ENCODE measurements at places on chromosomes 7 and 10. TPM values are rescaled to one million over a fixed set of nuclear protein-coding genes. Genes with fewer than 3 reads are reported as not detected.

DNA sequence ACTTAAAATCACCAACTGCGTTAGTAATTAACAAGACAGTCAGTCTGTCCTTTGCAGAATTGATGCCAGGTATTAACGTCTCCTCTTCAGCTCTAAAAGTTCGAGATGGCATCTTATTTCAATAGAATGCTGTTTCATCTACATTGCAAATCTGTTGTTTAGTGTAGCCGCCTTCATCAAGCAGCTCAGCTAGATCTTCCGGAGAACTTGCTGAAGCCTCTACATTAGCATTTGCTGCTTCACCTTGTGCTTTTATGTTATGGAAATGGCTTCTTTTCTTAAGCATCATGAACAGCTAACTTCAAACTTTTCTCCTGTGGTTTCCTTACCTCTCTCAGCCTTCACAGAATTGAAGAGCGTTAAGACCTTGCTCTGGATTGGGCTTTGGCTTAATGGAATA is 95.5 kb upstream of the FAM20C start:
- DNase-seq: no peak

The ALOX5 gene
- total RNA-seq: 6.1 TPM

The ELN gene
- total RNA-seq: 0.17 TPM

DNA sequence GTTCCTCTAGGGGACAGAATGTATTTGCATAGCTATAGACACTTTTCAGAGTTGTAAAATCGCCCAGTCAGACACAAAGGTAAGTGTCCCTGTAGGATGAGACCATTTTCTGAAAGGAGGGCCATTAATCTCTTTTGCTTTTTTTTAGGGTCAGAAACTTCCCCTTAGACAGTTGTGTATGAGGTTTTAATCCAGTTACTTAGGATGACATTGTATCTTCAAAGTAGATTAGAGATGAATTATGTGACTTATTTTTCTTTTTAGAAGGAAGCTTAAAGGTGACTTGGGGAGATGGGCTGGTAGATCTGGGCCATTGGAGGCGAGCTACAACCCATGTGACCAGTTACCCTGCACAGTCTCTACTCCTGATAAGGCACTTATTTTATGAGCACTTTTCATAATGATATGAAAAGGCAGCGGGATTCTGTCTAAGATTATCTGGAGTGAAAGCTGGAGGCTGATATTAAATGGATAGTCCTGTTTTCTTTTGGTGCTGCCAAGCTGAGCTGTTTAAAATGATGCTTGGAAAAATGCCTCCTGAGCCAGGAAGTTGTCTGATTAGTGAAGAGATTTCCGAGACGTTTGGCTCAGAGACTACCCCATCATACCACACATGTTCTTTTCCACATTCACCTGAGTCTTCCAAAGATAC is 264.3 kb downstream of the AUTS2 start:
- DNase-seq: no peak

The NRG3 gene
- not detected for total RNA-seq

All from HCT116 (cell line).